ENCODE measurements at places on chromosomes 1 and 21.

- no peak for DNase-seq
Measured at GRCh38 chr1:165344736-165345135, 11.8 kb downstream of the LMX1A start.

DNA sequence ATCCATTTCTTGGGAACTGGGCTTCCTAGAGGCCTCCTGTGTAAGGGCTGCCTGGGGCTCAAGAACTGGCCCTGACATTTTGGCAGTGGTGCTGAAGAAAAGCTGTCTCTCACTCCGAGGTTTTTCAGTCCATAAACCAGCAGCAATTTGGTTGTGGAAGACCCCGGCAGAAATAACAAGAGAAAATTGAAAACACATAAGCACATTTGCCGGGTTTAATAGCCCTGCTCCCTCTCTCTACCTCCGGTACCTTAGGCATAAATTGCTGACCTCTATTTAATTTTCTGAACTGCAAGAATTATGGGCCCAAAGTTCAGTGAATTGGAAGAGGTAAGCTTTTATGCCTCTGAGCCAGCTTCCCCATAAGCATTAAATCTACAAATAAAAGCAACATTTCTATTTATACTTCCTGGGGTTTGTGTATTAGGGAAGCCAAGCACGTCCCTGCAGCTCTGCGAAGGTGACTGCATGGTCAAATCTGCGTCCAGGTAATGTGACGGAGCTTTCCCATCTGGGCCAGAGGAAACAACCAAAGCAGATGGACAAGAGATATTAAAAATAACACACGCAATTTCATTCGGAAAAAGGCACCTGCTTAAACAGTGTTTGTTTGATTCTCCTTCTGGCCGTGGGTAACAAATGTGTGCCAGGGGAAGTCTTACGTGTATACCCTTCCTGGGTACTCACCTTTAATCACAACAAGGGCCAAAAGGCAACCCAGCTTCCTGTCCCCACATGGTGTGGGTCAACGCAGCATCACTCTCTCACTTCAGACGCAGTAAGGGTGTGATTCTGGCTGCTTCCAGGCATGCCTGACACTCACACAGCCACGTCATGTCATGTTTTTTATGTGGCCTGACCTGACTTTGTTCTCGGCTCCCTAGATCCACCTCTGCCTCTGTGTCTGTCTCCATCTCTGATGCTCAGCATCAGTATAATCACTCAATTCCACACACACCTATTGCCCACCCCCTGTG lies 69.2 kb downstream of the PAPPA2 start:
- DNase-seq = no peak

GRCh38 chr21:44304877-44305293 lies 5.0 kb downstream of the PFKL start:
- no peak for DNase-seq

- no peak for DNase-seq
Measured at GRCh38 chr1:68617942-68618341, 121.1 kb upstream of the DEPDC1 start.

DNA sequence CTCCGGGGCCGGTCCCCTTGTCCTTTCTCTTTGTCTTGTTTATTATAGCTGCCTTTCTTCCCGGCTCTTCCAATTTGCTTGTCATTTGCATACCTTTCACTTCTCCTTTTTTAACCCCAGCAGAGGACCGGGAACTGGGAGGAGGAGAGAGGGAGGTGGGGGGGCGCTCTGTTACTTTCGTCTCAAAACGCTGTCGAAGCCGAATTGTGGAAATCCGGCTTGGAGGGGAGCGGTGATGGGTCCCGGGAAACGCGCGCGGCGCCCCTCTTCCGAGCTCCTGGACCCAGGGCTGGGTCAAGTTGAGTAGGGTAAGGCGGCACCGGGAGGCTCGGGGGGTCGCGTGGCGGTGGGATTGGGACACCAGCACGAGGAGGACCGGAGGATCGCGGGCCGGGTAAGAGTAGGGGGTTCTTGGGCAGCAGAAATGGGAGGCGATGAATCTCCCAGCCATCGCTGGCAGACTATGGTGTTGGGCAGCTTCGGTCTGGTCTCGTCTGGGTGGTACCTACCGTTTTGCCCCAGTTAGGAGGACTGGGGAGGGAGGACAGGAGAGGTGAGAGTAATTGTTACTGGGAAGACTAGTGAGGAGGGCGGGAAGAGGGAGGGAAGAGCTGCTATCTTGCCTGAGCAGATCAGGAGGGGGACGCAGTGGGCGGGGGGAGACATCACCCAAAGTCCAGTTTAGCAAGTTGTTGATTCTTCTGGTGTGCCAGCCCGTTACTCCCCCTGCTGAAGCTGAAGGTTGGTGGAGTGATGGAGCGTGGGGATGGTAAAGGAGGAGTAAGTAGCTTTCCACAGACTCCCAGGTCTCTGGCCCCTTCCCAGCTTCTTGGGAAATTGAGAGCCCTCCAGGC lies 1.5 kb downstream of the PROX1 start:
- no peak for DNase-seq

- no peak for DNase-seq
Measured at GRCh38 chr21:27329255-27329851, 362.5 kb upstream of the ADAMTS5 start.

- DNase-seq = no peak
Measured at GRCh38 chr1:16352842-16353535, 709 bp upstream of the FBXO42 start.

DNA sequence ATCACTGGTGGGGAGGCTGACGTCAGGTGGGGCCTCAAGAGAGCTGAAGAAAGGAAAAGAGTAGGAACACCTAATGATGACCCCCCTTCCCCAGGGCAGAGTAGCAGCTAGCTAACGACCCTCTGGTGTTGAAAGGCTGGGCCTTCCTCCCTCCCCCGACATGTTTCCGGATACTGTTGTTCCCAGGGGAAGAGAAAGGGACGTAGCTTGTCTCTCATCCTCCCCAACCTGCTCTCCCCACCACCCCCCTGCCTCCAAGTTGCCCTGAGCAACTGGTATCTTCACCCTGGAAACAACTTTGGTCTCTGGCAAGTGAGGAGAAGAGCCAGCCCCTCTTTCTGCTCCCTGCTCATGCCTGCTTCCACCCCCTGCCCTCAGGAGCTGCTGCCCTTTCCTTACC lies 2.4 kb downstream of the SEMA6C start:
- no peak for DNase-seq

DNA sequence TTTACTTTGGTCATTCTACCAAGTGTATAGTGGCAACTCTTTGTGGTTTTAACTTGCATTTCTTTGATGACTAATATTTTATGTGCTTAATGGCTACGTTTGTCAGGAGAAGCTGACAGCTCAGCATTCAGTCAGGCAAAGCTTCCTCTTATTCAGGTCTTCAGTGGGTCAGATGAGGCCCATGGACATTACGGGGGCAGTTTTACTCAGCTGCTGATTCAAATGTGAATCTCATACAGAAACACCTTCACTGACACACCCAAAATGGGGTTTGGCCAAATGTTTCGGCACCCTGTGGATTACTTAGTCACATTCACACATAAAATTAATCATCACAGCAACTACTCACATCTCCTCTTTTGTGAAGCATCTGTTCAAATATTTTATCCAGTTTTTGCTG lies 104.9 kb upstream of the PLD5 start:
- DNase-seq = no peak

GRCh38 chr1:85934516-85934915 lies 222.1 kb downstream of the COL24A1 start:
- DNase-seq = no peak

DNA sequence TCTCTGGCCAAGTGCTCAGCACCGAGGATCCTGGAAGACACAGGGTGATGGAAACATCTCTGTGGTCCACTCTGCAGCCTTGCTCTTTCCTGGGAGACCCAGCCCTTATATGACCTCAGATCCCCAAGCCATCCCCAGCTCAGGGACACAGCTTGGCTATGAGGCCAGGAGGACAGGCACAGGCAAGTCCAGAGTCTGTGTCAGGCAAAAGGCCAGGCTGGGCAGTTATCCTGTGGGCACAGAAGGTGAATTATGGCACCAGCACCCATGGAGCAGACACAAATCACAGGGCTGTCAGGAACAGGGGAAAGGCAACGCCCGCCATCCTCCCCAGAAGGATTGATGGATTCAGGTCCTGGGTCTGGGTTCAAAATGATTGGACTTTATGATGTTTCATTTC lies 52.1 kb upstream of the SCMH1 start:
- no peak for DNase-seq

- DNase-seq = no peak
Measured at GRCh38 chr1:231094421-231094820, 54.4 kb upstream of the FAM89A start.

All from SIG-M5 (cell line).